ENCODE measurements at places on chromosomes 11 and 22.
A peak's percentile ranks its signal among the peaks of the same experiment; 100 is the strongest.

DNA sequence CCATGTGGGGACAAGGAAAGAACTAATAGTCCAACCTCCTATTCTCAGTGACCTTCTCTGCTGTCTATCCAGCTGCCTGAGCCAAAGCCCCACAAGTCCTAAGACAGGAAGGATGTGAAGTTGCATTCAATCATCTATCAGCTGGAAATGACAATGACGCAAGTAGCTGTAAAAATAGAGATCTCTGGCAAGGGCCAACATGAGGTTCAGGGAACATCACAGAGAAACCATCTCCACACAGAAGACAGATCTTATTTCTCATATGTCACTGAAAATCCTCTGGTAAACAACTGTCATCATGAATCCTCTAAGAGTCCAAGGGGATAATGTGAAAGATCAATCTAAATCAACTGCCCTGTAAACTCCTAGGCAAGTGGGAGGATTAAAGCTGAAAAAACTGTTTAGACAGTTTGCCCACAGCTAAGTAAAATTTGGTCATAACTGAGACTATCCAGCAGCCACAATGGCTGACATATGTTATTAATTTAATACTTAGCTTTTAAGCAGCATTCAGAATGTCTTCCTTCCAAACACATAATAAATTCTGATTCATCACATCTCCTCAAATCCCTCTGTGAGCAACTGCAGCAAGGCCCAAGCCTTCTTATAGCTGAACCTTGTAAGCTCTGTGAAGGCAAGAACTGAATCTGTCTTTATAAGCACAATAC lies 52.1 kb downstream of the ALG9 start:
- no peak for DNase-seq

DNA sequence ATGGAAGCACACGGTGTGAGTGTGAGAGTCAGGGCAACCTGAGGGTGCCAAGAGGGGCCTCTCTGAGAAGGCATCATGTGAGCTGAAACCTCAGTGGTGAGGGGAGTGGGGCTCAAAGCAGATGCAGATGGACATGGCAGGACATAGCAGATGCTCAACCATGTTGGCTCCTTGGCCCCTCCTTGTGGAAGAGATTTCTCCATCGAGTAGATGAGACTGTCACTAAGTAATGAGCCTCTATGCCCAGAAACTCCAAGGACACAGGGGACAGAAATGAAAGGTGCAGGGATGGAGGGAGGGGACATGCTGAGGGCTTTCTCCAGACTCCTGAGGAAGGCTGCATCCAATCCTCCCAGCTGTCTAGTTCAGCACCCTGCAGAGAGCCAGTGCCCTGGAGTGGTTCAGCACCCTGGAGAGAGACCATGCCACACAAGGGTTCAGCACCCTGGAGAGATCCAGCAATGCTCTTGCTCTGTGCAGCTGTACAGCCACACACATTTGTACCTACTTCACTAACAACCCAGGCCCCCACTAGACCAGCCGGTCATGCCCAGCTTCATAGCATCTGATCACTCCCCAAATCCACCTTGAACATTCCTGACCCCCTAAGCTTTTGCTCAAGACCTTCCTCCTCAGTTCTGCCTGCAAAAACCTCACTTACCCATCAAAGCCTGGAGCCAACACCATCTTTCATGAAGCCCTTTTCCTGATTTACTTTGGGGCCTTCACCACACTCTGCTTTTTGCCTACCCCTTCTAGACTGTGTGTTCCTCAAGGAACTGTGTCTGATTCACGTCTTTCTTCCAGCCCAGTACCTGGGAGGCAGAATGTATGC lies 252.0 kb downstream of the CTTN start:
- DNase-seq, result peak; percentile 91

DNA sequence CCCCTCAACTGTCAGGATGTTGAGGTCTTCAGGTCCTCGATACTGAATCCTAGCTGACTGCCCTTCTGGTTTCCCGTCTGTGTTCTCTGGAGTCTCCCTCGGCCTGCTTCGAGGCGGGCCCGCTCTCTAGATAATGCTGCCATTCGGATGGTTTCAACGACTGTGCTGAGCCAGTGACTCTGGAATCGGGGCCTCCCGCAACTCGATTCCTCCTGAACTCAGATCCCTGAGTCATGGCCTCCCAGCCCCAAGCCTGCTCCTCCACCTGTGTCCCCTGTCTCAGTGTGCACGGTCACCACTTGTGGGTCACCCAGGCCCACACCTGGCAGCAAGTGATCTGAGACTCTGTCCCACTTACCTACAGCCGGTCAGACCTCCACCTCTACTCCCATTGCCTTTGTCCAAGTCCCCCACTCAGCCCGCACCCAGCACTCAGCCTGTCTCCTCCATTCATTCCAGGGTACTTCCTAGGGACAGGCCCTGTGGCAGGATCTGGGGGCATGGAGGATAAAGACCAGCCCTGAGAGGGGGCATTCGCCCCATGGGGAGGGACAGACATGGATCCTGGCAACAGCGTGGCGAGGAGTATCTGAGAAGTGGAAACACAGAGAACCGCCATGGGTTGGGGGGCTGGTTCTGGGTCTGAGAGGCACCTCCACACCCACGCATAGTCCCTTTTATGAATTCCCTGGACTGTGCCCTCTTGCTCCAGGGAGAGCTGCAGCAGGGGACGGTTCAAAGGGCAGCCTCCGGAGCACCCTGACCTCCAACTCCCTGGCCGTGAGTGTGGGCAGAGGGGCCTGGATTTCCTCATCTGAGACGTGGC lies 14.3 kb downstream of the MPST start:
- no peak for DNase-seq

DNA sequence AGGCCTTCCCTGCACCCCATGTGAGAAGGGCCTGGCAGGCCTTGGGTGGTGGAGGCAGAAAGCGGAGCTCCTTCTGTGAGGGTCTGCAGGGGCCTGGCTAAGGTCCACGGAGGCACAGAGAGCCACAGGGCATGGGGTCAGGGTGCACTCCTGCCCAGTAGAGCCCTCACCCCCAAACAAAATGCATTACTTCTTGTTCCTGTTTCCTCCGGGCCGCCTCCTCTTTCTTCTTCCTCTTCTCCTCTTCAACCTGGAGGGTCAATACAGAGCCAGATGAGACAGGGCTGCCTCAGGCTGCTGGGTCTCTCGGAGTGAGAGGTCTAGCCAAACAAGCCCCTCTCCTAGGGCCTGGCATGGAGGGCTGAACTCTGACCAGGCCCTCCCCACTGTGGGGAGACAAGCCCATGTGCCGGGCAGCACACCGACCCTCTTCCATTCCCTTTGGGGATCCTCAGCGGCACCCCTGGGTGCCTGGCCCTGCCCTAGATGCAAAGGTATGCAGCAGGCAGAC lies 10.3 kb upstream of the NAP1L4 start:
- DNase-seq, result no peak

DNA sequence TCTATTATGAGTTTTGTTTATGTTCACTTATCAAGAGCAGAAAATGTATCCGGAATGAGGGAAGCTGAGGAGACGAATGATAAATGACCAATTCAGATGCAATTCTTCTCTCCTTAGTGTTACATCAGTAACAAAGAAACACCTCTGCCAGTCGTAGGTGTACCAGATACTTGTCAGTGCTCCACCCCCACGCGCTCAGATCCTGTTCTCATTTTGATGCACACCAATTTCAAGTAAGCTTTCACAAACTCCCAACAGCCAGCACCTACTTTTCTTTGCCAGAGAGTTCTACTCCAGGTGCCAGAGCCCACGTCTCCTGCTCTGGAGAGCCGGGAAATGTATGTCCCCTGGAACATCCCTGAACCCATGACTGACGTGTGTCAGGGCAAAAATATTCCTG lies 43.7 kb downstream of the OR8B12 start:
- no peak for DNase-seq

GRCh38 chr11:92653454-92653853 lies 316.0 kb upstream of the MTNR1B start:
- DNase-seq, result no peak

DNA sequence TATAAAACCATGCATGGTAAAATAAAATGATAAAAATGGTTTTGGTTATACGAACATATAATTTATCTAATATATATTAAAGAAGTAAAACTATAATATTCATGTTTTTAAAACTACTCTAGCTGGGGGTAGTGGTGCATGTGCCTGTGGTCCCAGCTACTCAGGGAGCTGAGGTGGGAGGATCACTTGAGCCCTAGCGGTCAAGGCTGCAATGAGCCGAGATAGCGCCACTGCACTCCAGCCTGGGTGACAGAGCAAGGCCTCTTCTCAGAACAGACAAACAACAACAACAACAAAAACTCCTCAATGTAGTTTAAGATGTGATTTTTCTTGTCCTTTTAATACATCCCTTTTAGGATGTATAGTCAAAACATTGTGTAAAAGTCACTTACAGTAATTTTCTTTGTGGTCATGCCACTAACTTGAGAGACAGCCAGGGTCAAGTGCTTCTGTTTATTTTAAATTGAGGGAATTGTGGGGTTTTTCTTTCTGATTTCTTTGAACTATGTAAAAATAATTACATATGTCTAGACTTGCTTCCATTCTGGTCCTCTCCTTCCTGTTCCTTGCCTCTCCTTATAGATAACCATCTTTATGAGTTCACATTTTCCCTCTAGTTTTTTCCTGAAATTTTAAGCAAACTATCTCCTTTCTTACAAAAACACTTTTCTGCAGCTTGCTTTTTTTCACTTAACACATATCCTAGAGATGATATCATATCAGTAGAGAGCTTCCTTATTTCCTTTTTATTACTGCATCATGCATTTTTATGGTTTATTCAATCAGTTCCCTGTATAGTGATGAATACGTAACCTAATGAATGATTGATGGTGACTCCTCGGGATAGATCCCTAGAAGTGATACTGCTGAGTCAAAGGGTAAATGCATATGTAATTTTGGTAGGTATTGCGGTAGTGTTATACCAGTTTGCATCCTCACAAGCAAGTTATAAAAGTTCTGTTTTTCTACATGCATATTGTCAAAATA lies 9.1 kb downstream of the OR2AT4 start:
- peak; percentile 7 for DNase-seq

GRCh38 chr22:36966851-36967540 lies 52.3 kb downstream of the TST start:
- DNase-seq, result no peak

DNA sequence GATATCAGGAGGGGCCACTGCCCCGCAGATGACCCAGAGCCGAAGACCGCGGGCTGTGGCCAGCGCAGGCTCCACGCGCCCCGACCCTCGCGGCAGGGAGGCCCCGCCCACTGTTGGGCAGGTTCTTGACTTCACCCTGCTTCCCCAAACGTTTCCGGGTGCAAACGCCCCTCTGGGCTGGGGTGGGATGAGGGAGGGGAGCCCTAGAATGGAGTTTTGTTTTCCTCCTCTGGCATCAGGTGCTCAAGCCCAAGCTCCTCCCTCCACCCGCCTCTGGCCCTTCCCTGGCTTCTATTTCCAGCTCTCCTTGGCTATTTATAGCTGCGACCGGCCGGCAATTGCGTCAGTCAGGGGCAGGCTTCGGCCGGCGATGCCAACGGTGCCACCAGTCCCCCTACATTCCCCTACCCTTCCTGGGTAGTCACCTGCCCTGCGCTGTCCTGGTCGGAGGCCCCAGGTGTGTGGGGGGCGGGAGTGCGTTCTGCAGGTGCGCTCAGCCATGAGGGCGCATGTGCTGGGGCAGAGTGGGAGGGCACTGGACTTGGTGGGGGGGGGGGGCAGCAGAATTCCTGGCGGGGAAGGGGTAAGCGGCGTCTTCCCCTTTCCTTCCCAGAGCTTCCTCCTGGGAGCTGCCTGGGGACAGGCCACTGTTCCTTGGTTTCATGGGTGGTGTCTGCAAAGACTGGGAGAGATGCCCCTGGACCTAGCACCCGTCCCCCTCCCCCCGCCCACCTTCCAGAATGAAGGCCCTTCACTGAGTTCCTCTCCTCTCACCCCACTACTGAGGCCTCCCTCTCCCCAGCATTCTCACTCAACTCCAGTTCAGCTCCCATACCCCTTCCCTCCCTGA lies 23.6 kb downstream of the DUSP8 start:
- peak; percentile 76 for DNase-seq

Data from GM23338 (cell line).